ENCODE measurements at places on chromosomes 7 and 10.

DNA sequence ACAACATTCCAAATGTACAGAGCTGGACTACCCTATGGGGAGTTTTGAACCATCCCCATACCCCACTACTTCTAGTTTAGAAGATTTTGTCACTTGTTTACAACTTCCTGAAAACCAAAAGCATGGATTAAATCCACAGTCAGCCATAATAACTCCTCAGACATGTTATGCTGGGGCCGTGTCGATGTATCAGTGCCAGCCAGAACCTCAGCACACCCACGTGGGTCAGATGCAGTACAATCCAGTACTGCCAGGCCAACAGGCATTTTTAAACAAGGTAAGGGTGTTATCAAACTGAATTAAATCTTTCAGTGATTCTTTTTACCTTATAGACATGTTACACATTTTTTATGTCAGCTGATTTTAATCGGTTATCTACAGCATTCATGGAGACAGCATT is 41.5 kb downstream of the AHR start:
- DNase-seq = no peak

DNA sequence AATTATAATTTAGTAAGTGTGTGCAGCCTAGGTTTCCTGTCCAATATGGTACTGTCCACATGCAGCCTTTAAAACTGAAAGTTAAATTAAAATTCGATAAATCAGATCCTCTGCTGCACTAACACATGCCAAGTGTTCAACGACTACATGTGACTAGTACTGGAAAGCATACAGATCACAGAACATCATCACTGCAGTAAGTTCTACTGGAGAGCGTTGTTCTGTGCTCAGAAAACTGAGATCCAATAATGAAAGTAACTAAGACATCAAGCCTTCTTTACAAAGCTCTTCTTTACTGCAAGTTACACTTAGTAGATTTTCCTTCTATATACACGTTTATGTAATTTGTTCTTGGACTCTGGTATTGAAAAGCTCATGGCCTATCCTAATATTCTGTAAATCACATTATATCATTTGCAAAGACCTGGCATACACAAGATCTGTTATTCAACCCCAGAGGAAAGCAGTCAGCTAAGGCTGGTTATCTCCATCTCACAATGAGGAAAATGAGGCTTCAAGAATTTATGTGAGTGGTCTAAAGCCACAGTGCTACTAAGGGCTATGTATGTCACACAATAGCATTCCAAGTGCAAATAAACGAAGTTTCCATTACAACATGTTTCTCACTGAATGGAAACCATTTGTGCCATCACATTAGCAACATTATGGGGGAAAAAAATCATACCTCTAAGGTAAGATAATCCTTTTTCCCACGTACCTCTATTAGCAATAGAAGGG is 77.6 kb downstream of the VPS41 start:
- DNase-seq = no peak

DNA sequence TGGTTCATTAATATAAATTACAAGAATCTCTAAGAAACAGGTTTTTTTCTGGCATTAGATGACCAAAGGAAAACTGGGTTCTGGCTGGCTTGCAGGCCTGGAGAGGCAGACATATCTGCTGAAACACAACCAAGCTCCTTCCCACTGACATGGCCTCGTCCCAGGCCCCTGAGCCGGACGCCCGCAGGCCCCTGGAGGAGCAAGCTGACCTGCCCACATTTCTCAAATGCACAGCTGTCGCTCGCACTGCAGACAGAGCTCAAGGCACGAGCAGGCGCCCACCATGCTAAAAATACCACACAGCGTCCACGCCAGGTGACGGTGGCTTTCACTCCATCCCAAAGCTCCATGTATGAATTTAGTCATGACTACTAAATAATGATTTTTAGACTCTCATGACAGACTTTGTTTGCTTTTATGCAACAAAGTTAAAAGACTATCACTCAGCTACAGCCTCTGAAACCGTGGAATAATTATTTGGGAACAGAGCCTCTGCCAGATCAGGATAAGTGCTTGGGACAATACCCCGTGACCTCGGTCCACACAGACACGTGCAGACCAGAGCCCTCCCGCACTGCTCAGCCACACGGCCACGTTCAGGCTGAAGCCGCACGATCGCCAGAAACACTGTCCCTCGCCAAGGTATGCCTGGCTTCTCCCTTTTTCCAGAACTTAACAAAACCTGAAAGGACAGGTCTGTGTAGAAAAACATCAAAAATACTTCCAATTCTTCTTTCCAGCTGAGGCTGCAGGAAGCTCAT is 71.1 kb downstream of the DIP2C start:
- DNase-seq = no peak

GRCh38 chr10:18527687-18528086 is 123.7 kb downstream of the NSUN6 start:
- no peak for DNase-seq

- no peak for DNase-seq
Observed at GRCh38 chr7:26356929-26357798, 65.5 kb downstream of the SNX10 start.
